ENCODE measurements at places on chromosomes 12 and 14. TPM values are rescaled to one million over a fixed set of nuclear protein-coding genes. Genes with fewer than 3 reads are reported as not detected.

SYNE3 gene
- total RNA-seq: 0.26 TPM

TSPAN11 gene
- 0.11 TPM for total RNA-seq

TAS2R50 gene
- not detected for total RNA-seq

KRT83 gene
- 5.4 TPM for total RNA-seq

EFS gene
- not detected for total RNA-seq

SYCP3 gene
- not detected for total RNA-seq

RD3L gene
- not detected for total RNA-seq

CMKLR1 gene
- total RNA-seq: not detected

NEUROD4 gene
- not detected for total RNA-seq

EML1 gene
- 40.3 TPM for total RNA-seq

TMCC3 gene
- total RNA-seq: 1.0 TPM

TSPAN19 gene
- not detected for total RNA-seq

ALG10B gene
- 5.1 TPM for total RNA-seq

GUCY2C gene
- total RNA-seq: 0.01 TPM

MYH6 gene
- total RNA-seq: not detected

SLC5A8 gene
- not detected for total RNA-seq

BICD1 gene
- total RNA-seq: 17.4 TPM

RECQL gene
- 54.5 TPM for total RNA-seq

SVOP gene
- not detected for total RNA-seq

SMOC1 gene
- 15.6 TPM for total RNA-seq

TAOK3 gene
- 8.5 TPM for total RNA-seq

PUS1 gene
- total RNA-seq: 53.0 TPM

TAS2R20 gene
- not detected for total RNA-seq

OTOGL gene
- total RNA-seq: not detected

CLEC12A gene
- not detected for total RNA-seq

PMCH gene
- not detected for total RNA-seq

GAS2L3 gene
- total RNA-seq: 8.9 TPM

RNF212B gene
- not detected for total RNA-seq

RIPK3 gene
- total RNA-seq: not detected

FOXN4 gene
- 0.12 TPM for total RNA-seq

STYK1 gene
- total RNA-seq: 0.23 TPM

SDR9C7 gene
- total RNA-seq: not detected

KHNYN gene
- 29.2 TPM for total RNA-seq

RASSF8 gene
- 8.5 TPM for total RNA-seq

STK38L gene
- total RNA-seq: 10.7 TPM

TSFM gene
- 77.8 TPM for total RNA-seq

TAS2R46 gene
- total RNA-seq: not detected

FITM1 gene
- total RNA-seq: 0.13 TPM

RASSF9 gene
- 0.43 TPM for total RNA-seq

OAS3 gene
- total RNA-seq: 29.8 TPM

HNRNPC gene
- 851 TPM for total RNA-seq

GYS2 gene
- not detected for total RNA-seq

FNTB gene
- total RNA-seq: 23.2 TPM

SLC6A12 gene
- total RNA-seq: 0.76 TPM

CIDEB gene
- 0.47 TPM for total RNA-seq

DBX2 gene
- total RNA-seq: not detected

PAPOLA gene
- 87.5 TPM for total RNA-seq

SPATA7 gene
- total RNA-seq: 4.2 TPM

ESPL1 gene
- 19.6 TPM for total RNA-seq

LRRC10 gene
- total RNA-seq: not detected

KRT74 gene
- total RNA-seq: not detected

LALBA gene
- total RNA-seq: not detected
